Stimulated activated CD8-positive, alpha-beta memory T cell treated with anti-CD3 and anti-CD28 coated beads, Interleukin-2, amount 100 ng/mL, for 1 hour (primary cell): ENCODE measurements at places on chromosomes 11 and 22.

GRCh38 chr11:17478070-17478469 is 1.4 kb upstream of the ABCC8 start:
- no peak for DNase-seq

- DNase-seq, result no peak
Observed at GRCh38 chr22:39017596-39018365, 3.1 kb upstream of the APOBEC3D start.

DNA sequence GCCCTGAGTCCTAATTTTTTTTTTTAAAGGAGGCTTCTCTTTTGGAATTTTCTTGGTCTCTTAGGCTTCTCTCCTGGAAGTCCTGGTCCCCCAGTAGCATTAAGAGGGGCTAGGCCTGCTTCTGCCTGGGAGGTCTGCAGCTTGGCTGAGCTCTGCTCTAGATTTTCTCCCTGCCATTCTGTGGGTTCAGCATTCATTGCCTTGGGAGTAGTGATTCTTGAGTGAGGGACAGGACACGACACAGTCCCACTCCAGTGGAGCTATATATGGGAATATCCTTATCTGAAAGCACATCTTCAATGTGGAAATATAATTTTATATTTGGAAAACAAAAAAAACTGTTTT is 3.7 kb downstream of the IGSF22 start:
- no peak for DNase-seq

DNA sequence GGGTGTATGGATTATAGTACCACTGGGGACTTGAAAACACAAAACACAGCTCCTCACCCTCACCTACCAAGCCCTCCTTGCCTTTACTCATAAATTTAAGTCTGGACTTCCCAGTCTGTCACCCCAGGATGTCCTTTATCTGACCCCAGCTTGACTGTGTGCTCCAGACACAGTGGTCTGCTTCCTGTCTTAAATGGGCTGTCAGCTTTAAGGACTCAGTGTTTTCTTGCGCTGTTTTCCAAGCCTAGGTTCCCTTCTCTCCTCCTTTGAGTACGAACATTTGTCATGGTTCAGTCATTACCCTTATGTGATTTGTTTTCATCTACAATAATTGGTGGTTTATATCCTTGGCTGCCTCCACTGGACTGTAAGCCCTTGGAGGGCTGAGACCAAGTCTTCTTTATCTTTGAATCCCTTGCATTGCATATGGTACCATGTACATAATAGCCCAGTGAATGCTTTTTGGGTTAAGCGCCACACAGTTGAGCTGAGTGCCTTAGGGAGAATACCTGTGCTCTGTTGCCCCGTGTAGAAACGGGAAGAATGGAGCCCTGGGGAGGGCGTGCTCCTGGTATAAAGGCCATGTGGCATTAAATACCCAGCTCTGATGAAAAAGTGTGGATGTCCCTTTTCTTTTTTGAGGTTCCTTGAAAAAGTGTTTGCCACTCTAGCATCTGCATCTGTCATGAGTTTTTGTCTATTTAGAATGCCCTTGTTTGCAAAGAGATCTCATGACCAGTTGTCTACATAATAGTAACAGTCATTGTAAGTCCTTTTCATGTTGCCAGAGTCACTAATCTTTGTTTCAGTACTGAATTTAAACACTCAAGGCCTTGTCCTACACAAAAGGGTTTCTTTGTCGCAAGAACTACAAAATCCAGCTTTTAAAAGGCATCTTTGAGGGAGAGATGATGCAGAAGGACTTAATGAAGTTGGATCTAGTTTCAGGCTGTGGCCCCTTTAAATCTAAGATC is 14.0 kb downstream of the PANX1 start:
- DNase-seq, result no peak

GRCh38 chr22:47228767-47229166 is 466.3 kb downstream of the TBC1D22A start:
- no peak for DNase-seq

- no peak for DNase-seq
Observed at GRCh38 chr11:95760941-95761340, 28.6 kb downstream of the FAM76B start.

- no peak for DNase-seq
Observed at GRCh38 chr11:93842461-93842860, 8.0 kb downstream of the VSTM5 start.

GRCh38 chr11:39345834-39346442 is 2113.5 kb downstream of the LRRC4C start:
- no peak for DNase-seq

- DNase-seq, result no peak
Observed at GRCh38 chr11:126426820-126427749, 71.6 kb downstream of the ST3GAL4 start.

GRCh38 chr22:44701824-44702478 is at the start of gene PRR5:
Gene PRR5, plus strand, starts transcription at chr22:44702204. Its CDS starts 271 bp downstream, at chr22:44702475.
- DNase-seq, result peak; percentile 70

- DNase-seq, result no peak
Observed at GRCh38 chr11:122732342-122733315, 77.1 kb downstream of the UBASH3B start.

GRCh38 chr11:129317571-129317970 is 58.1 kb upstream of the BARX2 start:
- no peak for DNase-seq

DNA sequence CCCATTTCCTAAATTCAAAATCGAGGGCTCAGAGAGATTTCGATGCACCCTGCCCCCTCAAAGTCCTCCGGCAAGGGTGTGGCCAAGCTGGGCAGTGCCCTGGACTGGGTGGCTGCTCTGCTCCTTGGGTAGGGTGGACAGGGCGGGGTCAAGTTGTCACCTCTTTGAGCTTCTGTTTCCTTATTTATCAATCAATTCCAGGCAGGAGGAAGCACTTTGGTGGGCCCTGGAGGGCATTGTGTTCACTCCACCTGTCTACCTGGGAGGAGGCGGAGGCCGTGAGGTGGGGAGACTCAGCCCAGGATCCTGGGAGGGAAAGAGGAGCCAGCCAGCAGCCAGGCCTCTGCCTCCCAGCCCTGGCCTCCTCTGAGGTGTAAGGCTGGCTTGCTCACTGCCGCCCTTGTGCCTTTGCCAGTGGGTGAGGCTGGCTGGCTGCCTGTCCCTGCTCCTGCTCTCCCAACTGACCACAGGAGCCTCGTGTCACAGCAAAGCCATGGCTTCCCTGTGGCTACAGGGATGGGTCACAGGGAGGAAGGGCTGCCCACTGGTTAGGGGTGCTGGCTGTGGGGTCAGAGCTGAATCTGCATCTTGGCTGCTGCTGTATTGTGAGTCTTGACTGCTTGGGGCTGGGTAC is 25.5 kb upstream of the SHISAL1 start:
- no peak for DNase-seq

GRCh38 chr11:109507331-109507730 is 85.3 kb downstream of the C11orf87 start:
- DNase-seq, result no peak
